Mononuclear cell (primary cell): ENCODE measurements at places on chromosomes 7 and 10. TPM values are rescaled to one million over a fixed set of nuclear protein-coding genes. Genes with fewer than 3 reads are reported as not detected.

PDK4 gene
- 1.2 TPM for total RNA-seq

ADAP1 gene
- 24.3 TPM for total RNA-seq

SLC35B4 gene
- total RNA-seq, result 6.8 TPM

PDE6C gene
- total RNA-seq, result not detected

LRRC61 gene
- 15.6 TPM for total RNA-seq

NFE2L3 gene
- 7.8 TPM for total RNA-seq

VSTM2A gene
- total RNA-seq, result not detected

ADCY1 gene
- total RNA-seq, result under 0.01 TPM

UCMA gene
- total RNA-seq, result not detected

TSPAN33 gene
- 38.0 TPM for total RNA-seq

DUSP5 gene
- total RNA-seq, result 64.2 TPM

LRRD1 gene
- total RNA-seq, result 0.10 TPM

SNX10 gene
- 70.1 TPM for total RNA-seq

BICC1 gene
- total RNA-seq, result 0.21 TPM
